Heart left ventricle (tissue), 16 donors: ENCODE measurements at places on chromosomes 13 and 19. TPM values are rescaled to one million over a fixed set of nuclear protein-coding genes. Genes with fewer than 3 reads are reported as not detected.
A peak's percentile ranks its signal among the peaks of the same experiment; 100 is the strongest.

- H3K4me1 ChIP-seq = no peaks in the 10 kb centered on the region
- H3K36me3 ChIP-seq = peaks cover 14% of the 10 kb centered on the region
- no peak overlapping the region for H3K27ac ChIP-seq
- no peak overlapping the region for H3K4me3 ChIP-seq
- H3K27me3 ChIP-seq = no peaks in the 10 kb centered on the region
Observed at GRCh38 chr19:17325881-17326594, 8.6 kb downstream of the ANO8 start.

- H3K4me3 ChIP-seq = no peak overlapping the region
- peaks cover 23% of the 10 kb centered on the region for H3K4me1 ChIP-seq
- peak; percentile 76 for DNase-seq
- peaks cover 87% of the 10 kb centered on the region for H3K36me3 ChIP-seq
- no peaks in the 10 kb centered on the region for H3K27me3 ChIP-seq
Observed at GRCh38 chr19:46732966-46733689, 12.7 kb upstream of the FKRP start.

RAB3A gene
- total RNA-seq = 39.2 TPM

DNA sequence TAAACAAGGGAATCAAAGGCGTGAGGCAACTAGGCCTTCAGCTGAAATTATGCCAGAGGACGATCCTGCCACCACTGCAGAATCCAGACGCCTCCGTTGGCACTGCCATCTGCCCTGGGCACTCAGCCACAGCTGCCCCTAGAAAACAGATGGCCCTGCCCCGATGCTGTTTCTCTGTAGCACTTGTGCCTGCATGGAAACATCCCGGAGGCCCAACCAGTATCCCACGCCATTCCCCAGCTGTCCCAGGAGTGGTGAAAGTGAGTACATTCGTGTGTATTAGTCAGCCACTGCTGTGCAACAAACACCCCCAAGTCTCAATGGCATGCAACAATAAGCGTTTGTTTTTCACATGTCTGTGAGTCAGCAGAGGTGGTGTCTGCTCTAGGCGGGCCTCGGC lies 8.9 kb upstream of the CRTC1 start:
- H3K27ac ChIP-seq = peak overlapping the region; percentile 48
- peaks cover 6% of the 10 kb centered on the region for H3K4me1 ChIP-seq
- peaks cover 1% of the 10 kb centered on the region for H3K36me3 ChIP-seq
- DNase-seq = peak; percentile 78
- no peaks in the 10 kb centered on the region for H3K27me3 ChIP-seq
- H3K4me3 ChIP-seq = no peak overlapping the region

DNA sequence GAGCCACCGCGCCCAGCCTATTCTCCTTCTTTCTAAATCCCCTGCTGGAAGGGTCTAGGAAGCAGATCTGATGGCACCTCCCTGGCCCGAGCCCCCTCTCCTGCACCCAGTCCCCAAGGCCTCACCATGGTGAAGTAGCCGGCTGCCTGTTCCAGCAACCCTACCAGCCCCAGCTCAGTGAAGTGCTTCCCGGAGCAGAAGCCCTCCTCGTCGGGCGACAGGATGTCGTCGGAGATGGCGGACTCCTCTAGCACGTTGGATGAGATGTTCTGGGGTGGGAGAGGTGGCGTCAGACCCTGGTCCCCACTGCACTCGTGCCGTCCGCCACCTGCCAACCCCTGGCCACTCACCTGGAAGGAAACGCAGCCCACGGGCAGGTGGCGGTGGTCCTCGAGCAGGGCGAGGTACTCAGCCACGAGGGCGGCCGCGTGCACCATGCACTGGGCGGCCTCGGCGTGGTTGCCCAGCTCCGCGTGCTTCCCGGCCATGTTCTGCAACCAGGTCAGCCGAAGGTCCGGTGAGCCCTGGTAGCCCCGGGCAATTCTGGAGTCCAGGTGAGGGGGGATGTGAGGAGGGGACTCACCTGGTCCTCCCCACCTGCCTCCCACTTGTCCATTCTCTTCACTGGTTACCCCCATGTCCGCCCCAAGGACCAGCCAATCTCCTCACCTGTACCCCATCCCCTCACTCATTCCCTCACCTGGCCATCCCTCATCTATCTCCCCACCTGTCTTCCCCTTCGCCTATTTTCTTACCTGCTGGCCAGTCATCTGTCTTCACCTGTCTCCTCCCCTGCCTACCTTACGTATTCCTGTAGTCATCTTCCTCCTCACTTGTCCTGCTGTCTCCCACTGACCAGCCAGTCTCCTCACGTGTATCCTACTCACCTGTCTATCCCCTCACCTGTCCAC lies 11.5 kb upstream of the KANK2 start:
- H3K36me3 ChIP-seq = peaks cover 87% of the 10 kb centered on the region
- H3K27me3 ChIP-seq = no peaks in the 10 kb centered on the region
- no peak overlapping the region for H3K4me3 ChIP-seq
- no peaks in the 10 kb centered on the region for H3K4me1 ChIP-seq
- DNase-seq = no peak

GRCh38 chr13:58907347-58907746 lies 1256.4 kb downstream of the DIAPH3 start:
- H3K27ac ChIP-seq = no peak overlapping the region
- H3K4me3 ChIP-seq = no peak overlapping the region
- H3K27me3 ChIP-seq = no peaks in the 10 kb centered on the region
- no peaks in the 10 kb centered on the region for H3K36me3 ChIP-seq
- no peaks in the 10 kb centered on the region for H3K4me1 ChIP-seq

DNA sequence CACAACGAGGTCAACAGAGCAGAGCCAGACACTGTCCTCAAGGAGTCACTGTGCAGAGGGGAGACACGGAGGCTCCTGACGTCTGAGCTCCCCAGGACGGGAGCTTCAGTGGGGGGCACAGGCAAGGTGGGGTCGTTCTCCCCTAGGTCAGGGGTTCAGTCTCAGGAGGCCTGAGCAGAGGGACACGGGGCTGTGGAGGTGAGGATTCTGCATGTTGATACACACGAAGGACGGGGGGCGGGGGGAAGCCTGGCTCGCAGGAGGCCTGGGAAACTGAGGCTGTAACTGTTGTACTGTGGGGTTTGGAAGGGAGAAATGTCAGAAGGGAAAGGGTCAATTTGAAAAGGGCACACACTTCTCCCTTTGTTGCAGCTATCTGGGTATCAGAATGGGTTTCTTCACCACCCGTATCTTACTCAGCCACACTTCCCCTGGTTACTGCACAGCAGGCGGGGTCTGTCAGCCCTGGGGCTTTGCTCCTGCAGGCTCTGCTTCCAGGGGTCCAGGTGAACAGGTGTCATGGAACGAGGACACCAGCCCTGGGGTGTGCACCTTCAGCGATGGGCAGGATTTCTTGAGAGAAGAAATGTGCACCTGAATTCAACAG lies 748 bp upstream of the SIGLEC8 start:
- H3K4me3 ChIP-seq = no peak overlapping the region
- H3K36me3 ChIP-seq = no peaks in the 10 kb centered on the region
- no peaks in the 10 kb centered on the region for H3K4me1 ChIP-seq
- H3K27ac ChIP-seq = no peak overlapping the region
- peaks cover 5% of the 10 kb centered on the region for H3K27me3 ChIP-seq

DNA sequence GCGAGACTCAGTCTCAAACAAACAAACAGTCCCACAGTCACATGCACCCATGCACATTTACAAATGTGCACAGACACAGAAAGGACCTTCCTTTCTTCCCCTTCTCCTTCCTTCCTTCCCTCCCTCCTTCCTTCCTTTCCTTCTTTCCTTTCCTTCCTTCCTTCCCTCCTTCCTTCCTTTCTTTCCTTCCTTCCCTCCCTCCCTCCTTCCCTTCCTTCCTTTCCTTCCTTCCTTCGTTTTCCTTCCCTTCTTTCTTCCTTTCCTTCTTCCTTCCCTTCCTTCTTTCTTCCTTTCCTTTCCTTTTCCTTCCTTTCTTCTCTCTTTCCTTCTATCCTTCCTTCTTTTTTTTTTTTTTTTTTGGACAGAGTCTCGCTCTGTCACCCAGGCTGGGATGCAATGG lies 16.2 kb upstream of the EBI3 start:
- H3K4me3 ChIP-seq = no peak overlapping the region
- H3K36me3 ChIP-seq = no peaks in the 10 kb centered on the region
- no peak overlapping the region for H3K27ac ChIP-seq

DNA sequence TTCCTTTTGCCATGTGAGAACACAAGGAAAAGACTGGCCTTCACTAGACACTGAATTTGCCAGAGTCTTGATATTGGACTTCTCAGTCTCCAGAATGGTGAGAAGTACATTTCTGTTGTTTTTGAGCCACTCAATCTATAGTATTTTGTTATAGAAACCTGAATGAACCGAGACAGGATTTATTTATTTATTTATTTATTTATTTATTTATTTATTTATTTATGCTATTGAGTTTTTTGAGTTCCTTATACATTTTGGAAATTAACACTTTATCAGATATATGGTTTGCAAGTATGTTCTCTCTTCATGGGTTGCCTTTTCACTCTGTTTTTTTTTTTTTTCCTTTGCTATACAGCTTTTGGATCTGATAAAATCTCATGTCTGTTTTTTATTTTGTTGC lies 319.0 kb upstream of the PCDH20 start:
- no peak overlapping the region for H3K4me3 ChIP-seq
- no peaks in the 10 kb centered on the region for H3K27me3 ChIP-seq
- no peaks in the 10 kb centered on the region for H3K4me1 ChIP-seq
- no peak overlapping the region for H3K27ac ChIP-seq
- no peaks in the 10 kb centered on the region for H3K36me3 ChIP-seq
- no peak for DNase-seq

- H3K36me3 ChIP-seq = peaks cover 63% of the 10 kb centered on the region
- peak overlapping the region; percentile 6 for H3K4me3 ChIP-seq
- no peak for DNase-seq
- no peaks in the 10 kb centered on the region for H3K4me1 ChIP-seq
- H3K27ac ChIP-seq = no peak overlapping the region
- H3K27me3 ChIP-seq = no peaks in the 10 kb centered on the region
Observed at GRCh38 chr19:11361037-11361770, 6.0 kb downstream of the PLPPR2 start.

TPGS1 gene
- total RNA-seq = 11.1 TPM

- no peak overlapping the region for H3K27ac ChIP-seq
- no peaks in the 10 kb centered on the region for H3K36me3 ChIP-seq
- H3K4me1 ChIP-seq = peaks cover 15% of the 10 kb centered on the region
- H3K4me3 ChIP-seq = no peak overlapping the region
Observed at GRCh38 chr13:59409211-59409610, 754.5 kb downstream of the DIAPH3 start.

DNA sequence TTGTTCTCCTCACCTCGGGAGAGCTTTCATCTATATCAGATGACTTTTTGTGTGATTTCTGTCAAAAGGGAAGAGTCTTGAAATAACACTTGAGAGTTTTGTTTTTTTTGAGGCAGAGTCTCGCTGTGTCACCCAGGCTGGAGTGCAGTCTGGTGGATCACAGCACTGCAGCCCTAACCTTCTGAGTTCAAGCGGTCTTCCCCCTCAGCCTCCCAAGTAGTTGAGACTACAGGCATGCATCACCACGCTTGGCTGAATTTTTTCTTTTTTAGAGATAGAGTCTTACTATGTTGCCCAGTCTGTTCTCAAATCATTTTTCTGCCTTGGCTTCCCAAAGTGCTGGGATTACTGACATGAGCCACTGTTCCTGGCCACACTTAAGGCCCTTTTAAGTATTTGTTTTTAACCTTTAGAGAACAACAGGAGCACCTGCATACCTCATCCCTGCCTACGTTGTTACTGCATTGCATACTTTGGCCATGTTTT lies 11.4 kb downstream of the NDFIP2 start:
- no peak overlapping the region for H3K4me3 ChIP-seq
- no peaks in the 10 kb centered on the region for H3K27me3 ChIP-seq
- peaks cover 6% of the 10 kb centered on the region for H3K4me1 ChIP-seq
- H3K36me3 ChIP-seq = no peaks in the 10 kb centered on the region

DNA sequence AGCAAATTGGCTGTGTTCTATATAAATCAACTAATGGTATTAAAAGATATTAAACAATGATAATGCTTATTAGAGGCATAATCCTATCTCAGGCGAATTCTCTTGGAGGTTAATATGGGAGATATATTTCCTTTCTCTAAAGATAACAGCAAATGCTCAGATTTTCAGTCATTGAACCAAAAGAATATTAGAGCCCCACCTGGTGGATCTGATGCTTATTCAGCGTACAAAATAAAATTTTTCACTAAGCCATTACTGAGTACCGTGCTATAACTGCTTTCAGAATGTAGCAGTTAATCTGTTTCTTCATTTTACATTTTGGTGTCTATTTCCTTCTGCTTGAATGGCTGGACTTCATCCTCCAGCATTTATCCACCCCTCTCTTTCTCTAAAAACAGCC lies 143.3 kb upstream of the IPO5 start:
- no peaks in the 10 kb centered on the region for H3K27me3 ChIP-seq
- H3K36me3 ChIP-seq = no peaks in the 10 kb centered on the region
- no peak overlapping the region for H3K27ac ChIP-seq
- H3K4me3 ChIP-seq = no peak overlapping the region

- DNase-seq = no peak
- no peak overlapping the region for H3K27ac ChIP-seq
- no peaks in the 10 kb centered on the region for H3K36me3 ChIP-seq
- no peak overlapping the region for H3K4me3 ChIP-seq
- peaks cover 5% of the 10 kb centered on the region for H3K27me3 ChIP-seq
Observed at GRCh38 chr19:43634068-43634467, 5.6 kb downstream of the CADM4 start.

DNA sequence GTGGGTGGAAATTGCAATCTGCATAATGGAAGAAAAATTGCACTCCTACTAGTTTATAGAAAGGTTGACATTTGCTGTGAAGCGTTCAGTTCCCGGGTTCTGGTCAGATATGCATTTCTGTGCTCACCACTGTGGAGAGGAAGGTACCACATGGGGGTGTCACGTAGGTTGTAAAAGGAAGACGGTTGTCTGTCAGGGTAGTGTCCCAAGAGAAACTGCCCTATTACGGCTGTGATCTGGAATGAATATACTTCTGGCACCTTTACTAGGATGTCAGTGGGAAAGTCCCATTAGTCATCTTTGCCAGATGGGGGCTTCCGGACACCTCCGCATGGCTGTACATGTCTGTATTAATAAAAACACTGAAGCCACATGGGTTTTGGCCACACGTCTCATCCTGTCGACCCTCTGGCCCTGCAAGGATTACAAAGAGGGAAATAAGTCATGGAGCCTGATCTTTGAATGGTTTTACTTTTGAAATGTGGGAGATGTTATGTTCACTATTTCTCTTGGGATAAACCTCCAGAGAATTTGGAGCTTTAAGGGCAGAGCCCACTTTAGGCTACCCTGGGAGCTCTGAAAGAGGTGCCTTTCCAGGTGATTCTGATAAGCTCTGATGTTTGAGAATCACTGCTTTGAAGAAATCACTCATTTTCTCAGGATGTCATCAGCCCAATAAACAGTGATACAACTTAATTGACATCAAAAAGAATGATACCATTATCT lies 133.9 kb downstream of the AKAP11 start:
- no peaks in the 10 kb centered on the region for H3K27me3 ChIP-seq
- H3K4me3 ChIP-seq = no peak overlapping the region
- H3K27ac ChIP-seq = no peak overlapping the region
